ENCODE measurements at places on chromosomes 4 and X.
A peak's percentile ranks its signal among the peaks of the same experiment; 100 is the strongest.

GRCh38 chrX:3271183-3271833 lies 75.1 kb downstream of the MXRA5 start:
- no peak for DNase-seq

- no peak for DNase-seq
Observed at GRCh38 chr4:163764569-163764968, 270.1 kb downstream of the TMA16 start.

DNA sequence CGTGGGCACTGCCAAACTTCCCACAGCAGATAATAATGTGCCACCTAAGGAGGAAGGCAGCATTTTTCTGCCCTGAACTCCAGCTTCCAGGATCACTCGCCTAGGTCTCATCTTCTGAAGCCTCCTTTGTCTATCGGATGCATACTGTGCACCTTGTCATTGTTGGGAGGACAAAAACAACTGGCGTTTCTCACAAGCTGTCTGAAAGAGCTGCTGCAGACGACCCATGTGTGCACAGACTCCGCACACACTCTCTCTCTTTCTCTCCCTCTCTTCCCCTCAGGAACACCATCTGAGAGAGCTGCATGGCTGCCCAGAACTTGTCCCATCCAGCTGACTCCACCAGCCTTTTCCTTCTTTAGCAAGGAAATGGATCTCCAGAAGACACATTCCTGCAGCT lies 83.0 kb downstream of the MAML3 start:
- no peak for DNase-seq

GRCh38 chrX:52424656-52425055 lies 55.8 kb downstream of the XAGE2 start:
- no peak for DNase-seq

- no peak for DNase-seq
Observed at GRCh38 chrX:16484338-16484737, 165.6 kb upstream of the S100G start.

GRCh38 chr4:131613086-131613823 lies 1535.8 kb upstream of the PCDH10 start:
- DNase-seq = no peak

- no peak for DNase-seq
Observed at GRCh38 chr4:179797738-179798137, 2355.5 kb upstream of the AGA start.

- DNase-seq = no peak
Observed at GRCh38 chr4:152185786-152186550, 349.9 kb downstream of the FBXW7 start.

- DNase-seq = no peak
Observed at GRCh38 chr4:128728190-128728589, 81.3 kb upstream of the JADE1 start.

DNA sequence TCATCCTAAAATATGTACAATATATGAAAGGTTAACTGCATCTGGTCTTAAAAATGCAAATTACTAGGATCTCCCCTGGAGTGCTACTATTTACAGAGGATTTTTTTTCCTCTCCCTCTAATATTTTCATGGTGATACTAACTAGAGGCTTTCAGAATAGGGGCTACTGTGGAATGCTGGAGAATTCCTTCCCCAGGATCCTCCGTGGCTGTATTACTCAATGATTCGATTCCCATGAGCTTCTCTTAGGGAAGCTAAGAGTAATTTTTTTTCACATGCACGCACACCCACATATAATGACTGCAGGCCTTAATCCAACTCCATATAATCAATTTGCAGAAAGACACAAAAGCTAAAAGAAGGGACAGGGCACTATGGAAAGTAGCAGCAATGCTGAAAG lies 184.7 kb downstream of the ARHGAP6 start:
- no peak for DNase-seq

DNA sequence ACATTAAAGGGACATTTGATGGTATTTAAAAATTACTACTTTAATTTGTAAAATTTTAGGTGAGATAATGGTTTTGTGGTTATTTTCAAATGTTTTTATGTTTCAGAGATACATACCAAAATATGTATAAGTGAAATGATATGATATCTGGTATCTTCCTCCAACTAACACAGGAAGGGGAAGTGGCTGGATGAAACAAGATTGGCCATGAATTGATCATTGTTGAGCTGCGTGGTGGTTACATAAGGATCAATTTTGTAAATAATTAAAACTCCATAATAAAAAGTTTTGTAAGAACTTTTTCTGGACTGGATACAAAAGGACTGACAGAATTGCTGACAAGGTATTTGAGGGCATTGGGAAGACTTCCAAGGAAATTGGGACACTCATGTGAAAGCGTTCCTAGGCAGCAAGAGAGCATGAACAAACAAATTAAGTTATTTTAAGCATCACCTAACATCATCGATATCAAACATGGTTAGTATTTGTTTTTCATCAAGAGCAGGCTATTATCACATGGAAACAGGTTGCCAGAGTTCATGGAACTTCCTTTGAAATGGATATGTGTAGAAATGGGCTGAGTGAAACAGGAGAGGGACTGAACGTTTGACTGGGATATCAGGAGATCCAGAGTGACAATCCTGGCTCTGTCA lies 4.4 kb upstream of the PGM2 start:
- DNase-seq = no peak

DNA sequence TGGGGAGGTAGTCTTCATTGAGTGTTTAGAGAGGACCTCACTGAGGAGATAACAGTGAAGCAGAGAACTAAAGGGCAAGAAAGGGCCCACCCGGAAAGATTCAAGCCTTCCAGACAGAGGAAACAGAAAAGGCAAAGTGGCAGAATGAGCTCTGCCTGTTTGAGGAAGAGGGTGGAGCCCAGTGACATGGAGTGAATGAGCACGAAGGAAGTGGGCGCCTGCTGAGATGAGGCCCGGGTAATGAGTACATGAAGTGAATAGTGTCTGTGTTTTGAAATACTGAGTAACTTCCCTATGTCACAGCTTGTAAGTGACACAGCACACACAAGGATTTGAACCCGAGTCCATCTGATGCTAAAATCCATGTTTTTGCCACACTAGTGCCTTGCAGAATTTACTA lies 32.5 kb upstream of the TLR2 start:
- peak; percentile 93 for DNase-seq

DNA sequence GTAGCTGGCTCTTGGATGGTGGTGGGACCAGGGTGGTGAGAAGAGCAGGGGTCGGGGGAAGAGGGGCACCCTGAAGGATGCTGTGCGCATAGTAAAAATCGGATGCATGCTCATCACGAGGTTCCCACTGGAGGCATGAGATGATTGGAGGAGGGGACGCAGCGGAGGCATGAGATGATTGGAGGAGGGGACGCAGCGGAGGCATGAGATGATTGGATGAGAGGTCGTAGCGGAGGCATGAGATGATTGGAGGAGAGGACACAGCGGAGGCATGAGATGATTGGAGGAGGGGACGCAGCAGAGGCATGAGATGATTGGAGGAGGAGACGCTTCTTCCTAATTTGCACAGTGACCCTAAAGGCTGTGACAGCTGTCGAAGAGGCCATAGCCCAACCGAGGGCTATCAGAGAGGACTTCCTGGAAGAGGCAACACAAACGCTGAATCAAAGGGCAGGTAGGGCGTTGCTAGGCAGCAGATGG lies 106.7 kb downstream of the ADRA2C start:
- DNase-seq = no peak

GRCh38 chr4:145680902-145681301 lies 956 bp downstream of the C4orf51 start:
- DNase-seq = no peak

GRCh38 chrX:154484255-154485149 lies 1.9 kb downstream of the UBL4A start:
- no peak for DNase-seq

GRCh38 chr4:145565328-145565727 lies 53.9 kb upstream of the MMAA start:
- DNase-seq = peak; percentile 4

GRCh38 chr4:38330321-38330720 lies 333.7 kb upstream of the KLF3 start:
- DNase-seq = no peak

DNA sequence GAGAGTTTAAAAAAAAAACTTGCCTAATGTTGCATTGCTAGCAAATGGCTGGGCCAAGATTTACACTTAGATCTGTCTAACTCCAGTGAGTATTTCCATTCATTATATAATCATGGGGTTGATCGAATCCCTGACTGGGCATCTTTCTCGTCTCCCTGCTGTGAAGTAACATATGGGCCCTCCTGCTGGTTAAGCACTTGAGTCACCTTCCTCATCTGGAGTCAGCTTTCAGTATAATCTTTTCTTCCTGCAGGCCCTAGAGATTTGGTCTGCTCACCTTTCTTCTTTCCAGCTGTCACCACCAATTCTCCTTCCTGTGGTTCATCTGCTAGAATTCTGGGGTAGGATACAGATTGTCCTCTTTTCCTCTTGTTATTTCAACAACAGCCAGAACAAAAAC lies 41.6 kb downstream of the TIGD2 start:
- DNase-seq = no peak

DNA sequence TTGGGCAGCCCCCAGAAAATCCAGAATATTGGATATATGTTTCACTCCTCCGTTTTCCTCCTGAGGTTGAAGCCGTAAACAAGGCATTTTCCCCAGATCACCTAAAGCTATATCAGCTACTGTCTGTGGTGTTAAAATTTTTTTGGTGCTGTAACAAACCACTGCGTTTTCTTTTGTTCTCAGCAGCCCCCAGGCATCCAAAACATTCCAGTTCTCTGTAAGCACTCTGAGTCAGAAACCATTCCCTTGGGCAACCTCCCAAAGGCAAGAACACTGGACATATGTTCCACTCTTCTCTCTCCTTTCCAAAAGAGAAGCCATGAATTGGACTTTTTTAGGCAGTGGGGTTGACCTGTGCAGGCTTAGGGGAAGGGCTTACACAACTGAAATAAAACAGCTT lies 310.9 kb downstream of the MID1IP1 start:
- no peak for DNase-seq

DNA sequence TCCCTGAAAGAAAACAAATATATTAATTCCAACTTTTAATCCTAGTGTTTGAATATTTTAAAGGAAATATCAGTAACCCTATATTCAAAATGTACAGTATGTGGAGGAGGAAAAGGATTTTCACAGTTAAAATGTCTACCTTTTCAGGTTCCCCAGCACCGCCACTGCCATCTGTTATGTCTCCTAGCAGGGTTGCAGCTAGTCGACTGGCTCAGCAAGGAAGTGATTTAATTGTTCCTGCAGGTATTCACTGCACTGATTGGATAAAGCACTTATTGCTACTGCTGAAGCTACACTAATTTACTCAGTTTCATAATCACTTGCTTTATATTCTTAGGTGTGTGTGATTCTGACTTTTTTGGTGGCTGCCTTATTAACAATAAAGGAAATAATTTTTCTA lies 65.5 kb upstream of the FHDC1 start:
- DNase-seq = no peak

DNA sequence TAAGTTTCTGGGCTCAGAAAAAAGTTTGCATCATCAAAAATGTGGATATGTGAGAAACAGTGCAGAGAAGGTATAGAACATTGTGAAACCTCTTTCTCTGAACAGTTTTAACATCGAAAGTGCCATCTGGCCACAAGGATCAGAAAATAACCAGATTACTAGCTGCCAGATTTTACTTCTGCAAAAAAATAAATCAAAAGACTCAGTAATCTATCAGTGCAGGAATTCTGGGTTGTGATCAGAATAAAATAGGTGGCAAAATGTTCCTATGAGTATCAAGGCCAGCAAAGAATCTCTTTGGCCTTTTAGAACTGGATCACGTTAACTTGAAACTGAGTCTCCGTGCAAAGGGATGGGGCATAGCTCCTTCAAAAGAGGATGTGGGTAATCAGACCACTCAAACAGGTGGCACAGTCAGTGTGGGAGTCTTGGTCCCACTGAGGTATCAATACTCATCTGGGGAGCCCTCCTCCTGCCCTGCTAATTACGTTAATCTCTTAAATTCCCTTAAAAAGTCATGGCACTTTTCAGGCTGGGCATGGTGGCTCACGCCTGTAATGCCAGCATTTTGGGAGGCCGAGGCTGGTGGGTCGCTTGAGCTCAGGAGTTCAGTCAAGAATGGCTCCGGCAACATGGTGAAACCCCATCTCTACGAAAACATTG lies 26.7 kb upstream of the RBM47 start:
- no peak for DNase-seq

- no peak for DNase-seq
Observed at GRCh38 chr4:77201857-77202256, 44.9 kb downstream of the CCNG2 start.

DNA sequence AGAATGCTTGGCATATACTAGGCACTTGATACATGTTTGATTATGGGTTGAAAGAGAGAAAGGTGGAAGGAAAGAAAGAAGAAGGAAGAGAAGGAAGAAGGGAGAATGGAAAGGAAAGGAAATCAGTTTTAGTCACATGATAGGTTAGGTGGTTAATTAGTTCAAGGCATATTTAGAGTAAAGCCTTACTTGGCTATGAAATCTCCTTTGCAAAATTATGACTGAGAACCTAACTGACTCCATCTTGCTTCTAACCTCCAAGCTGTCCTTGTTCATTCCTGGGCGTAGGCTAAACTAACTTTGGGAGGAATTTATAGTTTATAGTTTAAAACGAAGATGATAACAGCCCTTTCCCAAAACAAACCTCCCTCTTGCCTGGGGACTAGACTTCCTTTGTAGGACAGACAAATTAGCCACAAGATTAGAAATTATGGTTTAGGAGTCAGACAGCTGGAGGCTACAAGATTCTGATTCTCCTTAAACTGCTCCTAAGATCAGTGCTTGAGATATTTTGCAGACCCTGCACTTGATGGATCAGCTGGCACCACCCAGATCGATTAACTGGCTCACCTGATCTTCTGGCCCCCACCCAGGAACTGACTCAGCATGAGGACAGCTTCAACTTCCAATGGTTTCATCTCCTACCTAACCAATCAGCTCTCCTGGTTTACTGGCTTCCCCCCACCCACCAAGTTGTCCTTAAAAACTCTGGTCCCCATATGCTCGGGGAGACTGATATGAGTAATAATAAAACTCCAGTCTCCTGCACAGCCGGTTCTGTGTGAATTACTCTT lies 55.0 kb downstream of the TXK start:
- no peak for DNase-seq

- DNase-seq = no peak
Observed at GRCh38 chr4:102815981-102816380, 11.4 kb downstream of the UBE2D3 start.

DNA sequence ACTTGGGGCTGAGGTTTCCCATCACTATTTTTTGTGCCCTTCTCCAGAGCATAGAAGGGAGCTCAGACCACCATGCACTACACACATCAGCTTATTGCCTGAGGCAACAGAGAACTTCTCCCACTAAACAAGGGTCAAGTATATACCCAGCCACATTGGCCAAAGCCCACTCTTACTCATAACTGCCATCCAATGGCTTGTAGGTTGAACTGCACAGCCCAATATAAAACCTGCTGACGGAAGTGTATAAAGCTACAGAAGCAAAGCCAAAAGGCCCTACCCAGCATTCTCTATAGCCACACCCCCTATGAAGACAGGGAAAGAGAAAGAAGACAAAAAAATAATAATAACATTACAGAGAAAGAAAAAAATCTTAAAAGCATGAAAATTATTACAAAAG lies 139.7 kb downstream of the LRBA start:
- no peak for DNase-seq

- DNase-seq = no peak
Observed at GRCh38 chr4:926538-926937, 5.6 kb downstream of the GAK start.

- no peak for DNase-seq
Observed at GRCh38 chr4:136390824-136391223, 1141.5 kb downstream of the PCDH18 start.

All from GF-D8 (cell line).